ENCODE measurements at places on chromosomes 7 and 10.

DNA sequence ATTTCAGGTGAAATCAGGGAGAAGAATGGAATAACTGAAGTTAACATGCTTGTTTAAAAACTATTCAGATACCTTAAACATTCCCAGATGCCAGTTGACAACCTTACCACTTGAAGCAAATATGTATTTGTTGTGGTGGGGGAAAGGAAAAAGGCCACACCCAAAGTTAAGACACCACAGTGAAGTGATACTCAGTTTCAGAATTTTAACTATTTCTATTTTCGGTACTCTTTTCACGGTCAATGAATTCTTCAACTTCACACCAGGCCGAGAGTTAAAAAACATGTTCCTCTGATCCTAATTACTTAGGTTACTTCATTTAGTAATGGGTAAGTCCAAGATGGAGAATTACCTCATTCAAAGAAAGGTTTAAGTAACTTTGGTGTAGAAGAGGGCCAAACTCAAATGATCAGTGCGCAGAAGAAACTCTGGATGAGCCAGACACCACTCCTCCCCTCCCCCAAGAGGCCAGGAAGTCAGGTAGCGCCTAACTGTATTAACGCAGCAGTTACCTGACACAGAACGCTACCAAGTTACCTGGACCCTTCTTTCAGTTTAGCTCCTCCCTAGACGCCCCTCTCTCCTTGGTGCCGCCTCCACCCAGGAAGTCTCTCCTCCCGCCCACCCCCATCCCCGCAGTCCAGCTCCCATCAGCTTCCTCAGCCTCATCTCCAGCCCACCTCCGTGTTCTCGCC lies 700 bp downstream of the MTPN start:
- peak; percentile 21 for DNase-seq

- no peak for DNase-seq
Observed at GRCh38 chr7:158321936-158322615, 265.5 kb downstream of the PTPRN2 start.

DNA sequence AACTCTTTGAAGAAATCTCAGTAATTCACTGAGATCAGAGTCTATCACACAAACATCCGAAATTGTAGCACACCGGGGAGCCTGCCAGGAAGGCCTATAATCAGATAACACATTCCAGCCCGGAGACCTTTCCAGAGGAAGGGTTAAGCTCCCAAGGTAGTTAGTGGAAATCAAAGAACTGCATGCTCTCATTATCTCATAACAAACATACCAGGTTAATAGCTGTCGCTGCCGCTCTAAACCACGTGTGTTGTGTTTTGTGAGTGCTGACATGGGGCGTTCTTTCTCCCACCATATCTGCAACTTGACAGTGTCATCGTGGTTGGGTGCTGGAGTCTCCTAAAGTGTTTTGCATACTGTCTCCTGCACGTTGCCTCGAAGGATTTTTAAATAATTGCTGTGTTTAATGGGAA lies 120.7 kb upstream of the CARD11 start:
- no peak for DNase-seq

DNA sequence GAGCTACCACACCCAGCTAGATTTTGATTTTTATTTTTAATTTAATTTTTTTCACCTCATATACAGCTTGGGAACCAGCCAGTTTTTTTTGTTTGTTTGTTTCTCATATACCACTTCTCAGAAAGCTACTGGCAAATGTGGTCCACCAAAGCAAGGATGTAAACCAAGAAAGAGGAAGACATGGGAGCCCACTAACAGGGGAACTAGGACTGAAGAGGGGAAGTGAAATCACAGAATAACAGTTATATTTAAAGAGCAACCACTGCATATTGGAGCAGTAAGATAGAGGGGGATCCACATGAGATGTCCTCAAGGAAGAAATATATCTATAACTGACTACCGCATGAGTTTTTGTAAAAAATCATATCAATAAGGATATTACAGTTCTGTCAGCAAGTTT lies 10.5 kb downstream of the CPVL start:
- DNase-seq, result no peak

GRCh38 chr7:136309407-136309806 lies 332.2 kb upstream of the MTPN start:
- DNase-seq, result no peak

DNA sequence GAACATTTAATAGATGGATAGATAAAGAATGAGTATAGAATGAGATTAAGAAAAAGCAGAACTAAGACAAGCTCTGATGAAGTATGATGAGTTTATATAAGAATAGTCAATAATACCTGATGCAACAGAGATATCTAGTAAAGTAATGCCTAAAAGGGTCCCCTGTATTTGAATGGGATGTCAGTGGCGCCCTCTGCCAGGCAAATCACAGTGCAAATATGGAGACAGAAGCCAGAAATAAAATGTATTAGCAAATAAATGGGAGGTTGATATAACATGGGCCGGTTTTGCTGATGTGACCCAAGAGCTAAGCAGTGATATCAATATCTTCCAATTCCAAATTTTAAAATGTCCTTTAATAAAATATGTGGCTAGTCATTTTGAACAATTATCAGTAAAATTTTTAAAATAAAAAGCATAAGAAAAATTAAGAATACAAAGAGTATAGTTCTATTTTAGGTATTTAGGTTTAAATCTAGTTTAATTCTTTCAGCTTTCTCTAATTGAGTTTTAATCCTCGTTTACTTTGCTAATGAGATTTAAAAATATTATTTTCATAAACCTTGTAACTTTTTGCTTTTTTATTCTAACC lies 62.6 kb downstream of the ADK start:
- no peak for DNase-seq

DNA sequence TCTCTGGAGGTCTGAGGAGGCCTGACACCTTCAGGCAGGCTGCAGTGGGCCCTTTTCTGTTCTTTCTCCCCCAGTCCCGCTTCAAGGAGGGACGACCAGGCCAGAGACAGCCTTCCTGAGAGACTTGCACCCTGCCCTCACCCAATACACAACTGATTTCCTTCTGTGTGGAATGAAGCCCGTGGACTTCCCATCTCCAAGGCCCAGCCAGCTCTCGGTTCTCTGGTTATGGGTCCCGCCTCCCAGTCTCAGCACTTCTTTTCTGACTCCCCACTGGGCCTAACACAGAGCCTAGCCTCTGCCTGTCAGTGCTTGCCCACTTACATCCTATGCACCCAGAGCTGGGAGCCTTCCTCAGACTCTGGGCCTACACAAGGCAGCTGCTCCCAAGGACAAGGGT lies 24.1 kb upstream of the ADCYAP1R1 start:
- no peak for DNase-seq

GRCh38 chr10:34213193-34213804 lies 601.8 kb downstream of the PARD3 start:
- DNase-seq, result no peak

GRCh38 chr7:10720042-10720441 lies 253.6 kb upstream of the PHF14 start:
- DNase-seq, result no peak

- no peak for DNase-seq
Observed at GRCh38 chr7:11469028-11469745, 362.8 kb downstream of the THSD7A start.

- DNase-seq, result peak; percentile 85
Observed at GRCh38 chr10:17200912-17201793, at the start of gene TRDMT1. TRDMT1 (minus strand) TSS chr10:17201672; CDS start chr10:17201634, 38 bp downstream.

GRCh38 chr10:17003151-17003550 lies 126.5 kb downstream of the CUBN start:
- DNase-seq, result no peak

- DNase-seq, result no peak
Observed at GRCh38 chr10:5830629-5831445, 17.6 kb upstream of the GDI2 start.
